MCF 10A (cell line): ENCODE measurements at places on chromosomes 6 and 20. TPM values are rescaled to one million over a fixed set of nuclear protein-coding genes. Genes with fewer than 3 reads are reported as not detected.
A peak's percentile ranks its signal among the peaks of the same experiment; 100 is the strongest.

DNA sequence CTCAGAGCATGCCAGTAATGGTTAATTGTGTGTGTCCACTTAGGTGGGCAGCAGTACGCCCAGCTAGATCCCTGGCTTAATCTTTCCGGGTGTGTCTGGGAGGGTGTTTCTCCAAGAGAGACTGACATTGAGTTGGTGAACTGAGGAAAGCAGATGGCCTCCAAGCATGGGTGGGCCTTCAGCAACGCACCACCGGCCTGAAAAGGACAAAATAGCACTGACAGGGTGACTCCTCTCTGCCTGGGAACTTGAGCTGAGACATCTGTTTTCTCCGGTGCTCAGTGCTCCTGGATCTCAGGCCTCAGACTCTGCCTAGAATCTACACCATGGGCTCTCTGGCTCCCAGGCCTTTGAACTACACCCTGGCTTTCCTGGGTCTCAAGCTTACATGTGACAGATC is 43.2 kb downstream of the C6orf118 start:
- DNase-seq, result no peak

DNA sequence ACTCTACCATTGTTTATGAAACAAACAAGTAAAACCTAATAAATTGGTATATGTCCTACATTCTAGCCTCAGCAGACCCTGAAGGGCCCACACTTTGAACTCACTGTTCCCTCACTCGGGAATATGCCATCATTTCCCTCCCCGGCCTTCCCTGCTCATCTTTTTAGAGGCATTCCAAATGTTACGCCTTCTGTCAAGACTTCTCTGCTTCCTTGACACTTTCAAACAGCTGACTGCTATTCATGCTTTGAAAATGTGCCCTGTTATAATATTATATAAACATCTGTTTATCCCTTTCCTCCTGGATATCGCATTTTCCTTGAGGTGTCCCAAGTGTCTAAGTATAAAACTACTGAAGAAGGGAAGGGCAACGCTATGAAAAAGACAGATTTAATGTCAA is 249.5 kb upstream of the THEMIS start:
- DNase-seq, result no peak

DNA sequence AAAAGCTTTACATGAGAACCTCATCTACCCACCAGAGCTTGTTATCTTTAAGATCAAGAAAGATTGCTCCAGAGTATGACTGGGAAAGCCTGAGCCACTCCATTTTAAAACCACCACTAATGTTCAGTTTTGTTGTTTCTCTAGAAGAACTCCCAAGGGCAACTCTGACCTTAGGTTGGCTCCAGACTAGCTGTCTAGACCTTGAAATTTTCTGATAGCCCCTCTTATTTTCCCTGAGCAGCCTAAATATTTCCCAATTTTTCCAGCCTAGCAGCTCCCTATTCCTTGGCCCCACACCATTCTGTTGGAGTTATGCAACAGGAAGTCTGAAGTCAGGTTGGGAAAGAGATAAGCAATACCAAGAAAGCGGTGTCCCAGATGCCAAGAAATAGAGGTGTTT is 84.6 kb upstream of the TCF21 start:
- DNase-seq, result peak; percentile 74

DNA sequence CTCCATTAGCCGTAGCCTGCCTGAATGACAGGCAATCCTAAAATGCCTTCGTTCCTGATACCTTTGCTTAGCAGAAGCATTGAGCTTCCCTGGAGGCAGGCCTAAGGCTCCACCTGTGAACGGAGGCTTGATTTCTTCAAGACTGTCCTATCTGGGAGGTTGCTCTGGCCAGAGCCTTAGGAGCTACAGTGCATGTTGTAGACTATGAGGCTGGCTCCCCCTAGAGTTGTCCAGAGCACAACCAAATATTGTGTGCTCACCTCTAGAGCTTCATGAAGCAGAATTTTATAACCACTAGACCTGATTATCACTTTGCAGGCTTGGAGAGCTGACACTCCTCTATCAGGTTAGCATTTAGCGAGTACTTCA is 217.8 kb downstream of the MAFB start:
- peak; percentile 54 for DNase-seq

- no peak for DNase-seq
Observed at GRCh38 chr6:25369036-25369432, 89.9 kb downstream of the CARMIL1 start.

- no peak for DNase-seq
Observed at GRCh38 chr20:35179292-35180212, 7.7 kb downstream of the PROCR start.

- DNase-seq, result no peak
Observed at GRCh38 chr20:3763671-3764601, 3.6 kb downstream of the ADISSP start.

ME1 gene
- 16.7 and 17.8 TPM in 2 replicates for total RNA-seq

GRCh38 chr6:75495011-75495410 is 1.4 kb upstream of the FILIP1 start:
- DNase-seq, result no peak

FAM184A gene
- total RNA-seq, result 1.3 and 2.2 TPM in 2 replicates

DNA sequence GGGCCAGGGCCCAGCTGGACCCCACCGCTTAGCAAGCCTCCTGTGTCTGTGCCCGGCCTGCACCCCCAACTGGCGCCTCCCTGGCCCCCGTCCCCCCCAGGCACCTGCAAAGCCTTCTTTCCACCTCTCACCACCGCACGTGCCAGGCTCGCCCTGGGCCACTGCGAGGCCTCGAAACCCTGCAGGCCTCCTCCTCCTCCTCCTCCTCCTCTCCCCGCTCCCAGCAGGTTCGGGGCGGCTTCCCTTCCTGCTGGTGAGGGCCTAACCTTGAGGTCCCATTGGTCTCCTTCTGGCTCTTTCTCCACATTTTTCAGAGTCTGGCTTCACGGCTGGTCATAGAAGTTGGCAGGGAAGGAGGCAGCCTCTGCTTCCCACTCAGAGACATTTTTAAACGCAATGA is 76.8 kb upstream of the GATA5 start:
- DNase-seq, result no peak

RXRB gene
- total RNA-seq, result 29.6 and 35.1 TPM in 2 replicates

DNA sequence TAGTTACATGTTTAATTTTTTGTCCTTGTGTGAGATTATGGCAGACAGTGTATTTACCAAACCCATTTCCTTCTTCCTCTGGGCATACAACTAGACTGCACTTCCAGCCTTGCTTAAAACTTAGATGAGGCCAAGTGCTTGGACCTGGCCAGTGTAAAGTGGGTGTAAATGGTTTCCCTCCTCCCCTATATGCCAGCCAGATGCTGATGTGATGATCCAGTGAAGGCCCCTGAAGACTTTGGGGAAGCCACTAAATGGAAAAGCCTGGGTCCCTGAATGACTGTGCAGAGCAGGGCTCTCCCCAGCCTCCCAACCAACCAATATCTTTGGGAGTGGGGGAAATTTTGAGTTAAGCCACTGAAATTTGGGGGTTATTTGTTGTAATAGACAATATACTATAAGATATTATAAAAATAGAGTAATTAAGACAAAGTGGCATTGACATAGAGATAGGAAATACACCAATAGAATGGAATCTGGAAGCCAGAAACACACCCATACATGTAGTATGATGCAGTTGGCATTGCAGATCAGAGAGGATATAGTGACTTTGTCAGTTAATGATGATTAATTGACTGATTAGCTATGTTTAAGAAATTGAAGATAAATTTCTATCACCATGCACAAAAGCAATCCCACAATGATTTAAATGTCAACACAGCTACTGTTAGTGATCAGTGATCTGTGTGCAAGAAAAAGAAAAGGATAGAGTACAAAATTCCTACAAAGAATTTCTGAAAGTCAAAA is 10.4 kb upstream of the SNX9 start:
- DNase-seq, result no peak

DNA sequence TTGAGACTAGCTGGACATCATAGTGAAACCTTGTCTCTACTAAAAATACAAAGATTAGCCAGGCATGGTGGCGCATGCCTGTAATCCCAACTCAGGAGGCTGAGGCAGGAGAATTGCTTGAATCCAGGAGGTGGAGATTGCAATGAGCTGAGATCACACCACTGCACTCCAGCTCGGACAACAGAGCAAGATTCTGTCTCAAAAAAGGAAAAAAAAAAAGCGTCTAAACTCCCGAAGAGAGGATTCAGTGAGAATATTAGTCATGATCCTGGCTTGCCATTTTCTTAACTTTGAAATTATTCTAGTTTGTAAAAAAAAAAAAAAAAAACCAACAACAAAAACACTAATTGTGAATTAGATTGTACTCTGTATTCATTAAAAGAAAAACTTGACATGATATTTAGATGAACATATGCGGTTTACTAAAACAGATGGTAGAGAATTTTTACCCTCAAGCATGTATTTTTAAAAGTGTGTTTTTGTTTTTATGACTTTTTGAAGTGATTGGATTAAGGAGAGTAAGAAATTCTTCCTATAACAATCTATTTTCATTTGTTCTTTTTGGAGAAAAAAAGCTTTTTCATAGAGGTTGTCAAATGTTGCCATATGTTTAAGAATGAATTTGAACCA is 80.7 kb downstream of the UST start:
- DNase-seq, result no peak

DNA sequence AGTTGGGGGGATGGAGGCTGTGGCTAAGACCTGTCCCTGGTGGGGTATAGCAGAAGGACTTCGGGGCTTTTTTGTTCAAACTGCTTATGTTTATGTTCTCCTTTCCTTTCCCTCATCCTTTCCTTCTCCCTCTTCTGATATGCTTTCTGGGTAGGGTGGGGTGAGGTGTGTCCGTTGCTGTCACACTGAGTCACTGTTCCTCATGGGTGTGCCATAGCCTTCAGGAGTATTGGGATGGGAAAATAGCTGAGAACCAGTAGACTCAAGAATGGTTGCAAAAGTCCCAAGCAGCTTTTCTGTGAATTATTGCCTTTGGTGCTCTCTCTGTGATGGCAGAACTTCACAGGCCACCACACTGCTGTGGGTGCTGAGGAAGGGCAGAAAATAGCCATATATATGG is 39.6 kb downstream of the TPD52L1 start:
- peak; percentile 65 for DNase-seq

DNA sequence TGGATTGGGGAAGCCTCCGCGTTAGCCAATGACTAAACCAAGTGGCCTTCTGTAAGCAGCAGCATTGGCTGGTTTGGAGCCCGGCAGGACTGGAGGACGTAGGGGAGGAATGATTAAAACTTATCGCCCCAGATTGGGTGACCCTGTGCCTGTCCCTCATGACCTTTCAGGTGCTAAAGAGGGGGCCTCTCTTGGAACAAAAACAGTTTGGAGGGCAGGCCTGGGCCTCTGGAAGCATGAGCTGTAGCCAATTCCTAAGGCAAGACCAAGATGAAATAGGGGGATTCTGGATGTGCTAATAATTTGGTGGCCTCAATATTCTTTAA is 1.4 kb downstream of the GMPR start:
- no peak for DNase-seq

DNA sequence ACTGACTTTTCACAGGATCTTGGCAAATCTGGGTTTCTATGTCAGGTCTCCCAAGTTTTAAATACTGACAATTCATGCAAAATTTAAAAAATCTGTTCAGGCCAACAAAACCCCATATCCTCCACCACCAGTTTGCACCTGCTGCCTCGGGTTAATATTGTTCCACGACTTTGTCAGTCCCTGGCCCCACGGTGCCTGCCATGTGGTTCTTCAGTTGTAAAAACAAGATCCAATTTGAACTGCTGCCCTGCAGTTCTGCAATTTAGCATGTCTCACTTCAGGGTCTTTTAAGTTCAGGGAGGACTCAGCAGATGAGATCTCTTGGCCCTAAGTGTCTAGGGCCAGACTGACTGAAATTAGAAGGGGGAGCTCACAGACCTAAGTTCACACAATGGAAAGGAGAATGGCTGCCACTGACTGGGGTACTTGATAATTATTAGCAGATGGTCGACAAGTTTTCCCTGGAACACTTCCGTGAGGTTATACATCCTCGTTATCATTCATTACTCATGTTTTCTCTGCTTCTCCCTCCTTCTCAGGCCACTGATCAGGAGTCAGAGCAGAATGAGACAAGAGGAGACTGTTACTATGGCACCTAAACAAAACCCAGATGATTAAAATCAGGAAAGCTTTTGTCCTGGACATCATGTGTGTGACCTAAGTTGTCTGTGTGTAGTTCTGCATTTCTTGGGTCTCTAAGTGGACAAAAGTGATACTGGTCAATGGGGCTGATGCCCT is 223.6 kb downstream of the KIF16B start:
- no peak for DNase-seq

DNA sequence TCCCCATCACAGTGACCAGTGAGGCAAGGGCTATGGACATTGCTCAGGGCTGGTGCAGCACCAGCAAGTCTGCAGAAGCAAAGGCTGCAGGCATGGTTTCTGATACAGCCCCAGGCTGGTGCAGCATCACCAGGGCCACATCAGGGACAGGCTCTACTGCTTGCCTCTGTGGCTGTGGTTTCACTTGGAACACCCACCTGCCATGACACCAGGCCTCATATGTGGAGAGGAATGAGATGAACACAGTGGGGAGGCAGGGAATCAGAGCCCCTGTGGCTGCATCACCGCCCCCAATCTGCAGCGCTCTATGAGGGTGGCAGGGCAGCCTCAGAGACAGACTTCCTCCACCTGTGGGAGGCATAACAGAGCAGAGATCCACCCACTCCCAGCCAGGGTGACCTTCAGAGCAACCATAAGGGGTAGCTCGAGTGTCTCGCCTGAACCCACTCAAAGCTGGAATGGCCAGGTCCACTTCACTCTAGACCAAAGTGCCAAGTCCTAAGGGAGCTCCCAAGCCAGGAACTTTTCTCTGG is 7.9 kb downstream of the RING1 start:
- no peak for DNase-seq

DNA sequence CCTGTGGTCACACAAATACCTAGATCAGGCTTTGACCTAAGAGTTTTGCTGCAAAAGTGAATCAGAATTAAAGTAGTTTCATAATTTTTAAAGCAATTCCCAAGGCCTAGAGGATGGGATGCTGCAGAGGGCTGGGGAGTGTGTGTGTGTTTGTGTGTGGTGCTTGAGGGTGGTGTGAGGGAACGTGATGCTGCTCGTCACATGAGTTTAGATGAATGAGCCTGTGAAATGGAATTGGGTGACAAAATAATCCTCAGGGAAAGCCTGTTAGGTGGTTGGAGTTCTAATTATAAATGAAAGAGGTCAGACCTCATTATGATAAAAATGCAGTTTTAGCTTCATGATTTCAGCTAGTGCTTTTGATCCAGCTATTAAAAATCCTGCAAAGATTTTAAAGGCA is 87.5 kb upstream of the TMEM170B start:
- no peak for DNase-seq

- no peak for DNase-seq
Observed at GRCh38 chr20:38559764-38560163, 21.2 kb upstream of the ADIG start.

- peak; percentile 16 for DNase-seq
Observed at GRCh38 chr20:49280463-49281058, 2.7 kb upstream of the ZNFX1 start.
